T follicular helper cell (primary cell): ENCODE measurements at places on chromosomes 2 and 18.

DNA sequence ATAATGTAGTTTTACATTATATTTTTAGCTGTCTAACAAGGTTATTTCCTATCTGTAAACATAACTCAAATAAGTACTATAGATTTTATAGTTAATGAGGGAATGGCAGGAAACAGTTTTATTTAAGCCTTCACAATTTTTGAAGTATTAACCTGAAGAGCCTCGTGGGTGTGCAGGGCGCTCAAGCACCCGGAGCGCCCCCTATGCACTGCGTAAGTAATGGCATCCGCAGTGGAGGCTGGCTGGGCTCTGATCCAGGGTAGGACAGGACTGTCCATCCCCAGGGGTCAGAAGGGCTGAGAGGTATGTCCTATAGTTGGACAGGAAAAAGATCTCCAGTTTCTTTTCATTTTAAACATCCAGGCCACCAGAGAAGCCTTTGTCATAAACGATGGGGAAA lies 8.2 kb upstream of the GBX2 start:
- DNase-seq: no peak

DNA sequence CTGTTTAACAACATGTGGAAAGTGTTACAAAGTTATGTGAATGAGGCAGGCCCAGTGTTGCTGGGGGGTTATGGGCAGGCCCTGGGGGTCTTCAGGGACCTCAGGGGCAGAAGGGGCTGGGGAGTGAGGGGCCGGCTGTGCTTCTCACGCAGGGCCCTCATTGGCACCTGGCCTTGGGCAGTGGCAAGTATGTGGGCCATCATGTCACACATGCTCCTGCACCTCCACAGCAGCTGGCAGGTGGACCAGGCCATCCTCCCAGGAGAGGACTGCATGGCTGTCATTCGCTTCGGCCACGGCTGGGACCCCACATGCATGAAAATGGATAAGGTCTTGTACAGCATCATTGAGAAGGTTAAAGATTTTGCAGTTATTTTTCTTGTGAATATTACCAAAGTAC lies 47.4 kb downstream of the ZNF385B start:
- no peak for DNase-seq

DNA sequence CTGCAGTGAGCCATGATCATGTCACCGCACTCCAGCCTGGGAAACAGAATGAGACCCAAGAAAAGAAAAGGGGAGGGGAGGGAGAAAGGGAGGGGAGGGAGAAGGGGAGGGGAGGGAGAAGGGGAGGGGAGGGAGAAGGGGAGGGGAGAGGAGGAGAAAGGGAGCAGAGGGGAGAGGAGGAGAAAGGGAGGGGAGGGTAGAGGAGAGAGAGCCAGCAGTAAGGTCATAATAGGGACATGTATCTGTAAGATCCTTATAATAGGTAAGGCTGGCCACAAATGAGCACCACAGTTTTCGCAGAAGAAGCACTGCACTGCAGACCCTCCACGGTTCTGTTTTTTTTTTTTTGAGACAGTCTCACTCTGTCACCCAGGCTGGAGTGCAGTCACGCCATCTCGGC lies 62.6 kb downstream of the STPG4 start:
- no peak for DNase-seq

DNA sequence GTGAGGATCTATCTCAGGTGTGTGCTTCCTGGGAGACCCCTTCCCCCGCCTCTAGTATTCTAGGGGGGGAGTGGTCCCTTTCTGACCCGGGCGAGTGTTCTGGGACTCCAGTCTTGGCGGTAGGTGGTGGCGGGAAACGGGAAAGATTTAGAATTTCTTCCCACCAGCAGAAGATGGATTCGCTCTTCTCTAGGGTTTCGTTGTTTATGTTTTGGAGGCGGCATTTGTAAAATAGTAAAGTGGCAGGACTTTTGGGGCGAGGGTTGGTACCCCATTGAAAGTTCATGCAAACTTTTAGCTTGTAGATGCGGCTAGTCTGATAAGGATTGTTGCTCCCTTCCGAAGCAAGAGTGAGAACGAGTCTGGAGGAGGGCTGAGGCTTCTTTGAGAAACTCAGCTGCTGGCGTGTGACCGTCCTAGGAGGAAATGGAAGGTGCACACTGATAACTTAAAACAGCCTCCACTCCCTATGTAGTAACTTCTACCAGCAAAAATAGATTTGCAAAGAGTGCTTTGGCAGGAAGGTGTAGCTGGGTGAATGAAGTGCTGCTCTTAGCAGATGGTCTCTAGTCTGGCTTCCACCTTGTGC lies 412 bp downstream of the GPD2 start:
- no peak for DNase-seq

DNA sequence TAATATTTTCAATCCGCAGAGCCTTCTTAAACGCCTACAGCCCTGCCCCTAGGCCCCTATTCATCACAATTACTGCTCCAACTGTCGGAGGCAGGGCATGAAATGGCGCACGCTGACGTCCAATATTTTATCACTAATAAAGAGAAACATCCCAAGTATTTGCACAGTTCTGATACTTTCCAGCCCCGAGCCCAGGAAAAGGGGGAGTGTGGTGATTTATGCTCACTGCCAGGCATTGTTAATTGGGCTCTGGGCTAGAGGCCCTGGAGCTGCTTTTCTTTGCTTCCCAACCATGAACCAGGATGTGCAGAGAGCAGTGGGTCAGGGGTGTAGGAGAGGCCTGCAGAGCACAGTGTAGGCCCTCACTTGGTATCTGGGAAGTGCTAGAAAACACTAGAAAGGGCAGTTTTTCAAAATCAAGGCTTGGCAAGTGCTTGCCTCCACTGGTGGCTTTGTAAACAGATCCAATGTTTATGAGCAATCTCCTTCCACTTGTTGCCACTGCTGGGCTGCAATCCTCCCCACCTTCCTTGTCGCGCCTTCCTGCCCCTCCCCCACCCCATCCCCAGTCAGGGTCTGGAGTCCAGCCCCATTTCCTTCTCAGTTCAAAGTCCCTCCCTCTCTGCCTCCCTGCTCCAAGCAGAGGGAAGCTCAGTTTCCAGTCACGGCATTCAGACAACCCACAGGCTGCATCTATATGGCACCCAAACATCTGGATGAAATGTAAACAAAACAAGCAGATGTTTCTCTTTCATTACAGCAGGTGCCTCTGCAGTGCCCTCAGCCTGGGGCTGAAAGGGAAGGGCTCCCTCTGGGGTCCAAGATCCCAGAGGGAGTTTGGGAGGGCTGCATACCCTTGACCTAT lies 83.9 kb upstream of the PKDCC start:
- no peak for DNase-seq

DNA sequence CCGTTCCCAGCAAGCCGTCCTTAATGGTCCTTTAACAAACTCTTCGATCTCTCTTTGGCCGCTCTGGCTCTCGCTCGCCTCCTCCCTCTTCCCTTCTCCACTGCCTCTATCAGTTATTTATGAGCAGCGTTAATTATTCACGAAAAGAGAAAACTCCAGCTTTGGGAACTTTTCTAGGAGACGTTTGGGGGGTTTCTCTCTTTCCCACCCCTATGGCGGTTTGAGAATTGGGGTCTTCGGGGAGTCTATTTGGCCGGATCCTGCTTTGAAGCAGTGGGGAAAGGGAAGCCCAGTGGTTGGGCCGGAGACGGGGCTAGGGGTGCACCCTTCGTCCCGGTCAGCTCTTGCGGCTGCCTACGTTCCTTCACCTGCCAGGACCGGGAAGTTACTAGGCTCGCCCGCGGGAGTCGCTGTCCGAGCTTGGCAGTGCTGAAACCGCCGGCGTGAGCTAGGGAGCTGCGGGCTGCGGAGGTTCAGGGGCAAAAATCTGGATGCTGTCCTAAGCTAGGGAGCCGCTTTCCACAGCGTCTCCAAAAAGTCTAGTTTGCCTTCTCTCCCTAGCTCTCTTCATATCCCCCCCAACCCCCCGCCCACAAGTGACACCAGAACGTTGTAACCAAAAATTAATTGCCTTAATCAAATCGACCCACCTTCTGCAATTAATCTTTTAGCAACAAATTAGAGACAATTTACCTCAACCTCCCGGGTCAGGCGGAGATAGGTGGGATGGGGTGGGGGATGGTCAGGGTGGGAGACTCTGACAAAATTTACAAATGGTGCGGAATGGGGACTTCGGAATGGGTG lies 8.9 kb upstream of the SKOR2 start:
- no peak for DNase-seq

DNA sequence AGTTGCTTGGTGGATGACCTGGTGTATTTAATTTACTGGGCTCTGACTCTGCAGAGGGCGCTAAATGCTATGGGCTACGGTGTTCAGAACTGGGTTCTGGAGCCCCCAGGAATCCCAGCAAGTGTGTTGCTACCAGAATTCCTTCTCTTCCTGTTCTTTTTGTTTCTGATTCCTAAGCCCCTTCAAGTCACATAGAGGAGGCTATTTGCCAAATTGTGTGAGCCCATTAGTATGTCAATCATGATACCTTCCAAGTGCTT lies 358.2 kb upstream of the SPRED2 start:
- no peak for DNase-seq

DNA sequence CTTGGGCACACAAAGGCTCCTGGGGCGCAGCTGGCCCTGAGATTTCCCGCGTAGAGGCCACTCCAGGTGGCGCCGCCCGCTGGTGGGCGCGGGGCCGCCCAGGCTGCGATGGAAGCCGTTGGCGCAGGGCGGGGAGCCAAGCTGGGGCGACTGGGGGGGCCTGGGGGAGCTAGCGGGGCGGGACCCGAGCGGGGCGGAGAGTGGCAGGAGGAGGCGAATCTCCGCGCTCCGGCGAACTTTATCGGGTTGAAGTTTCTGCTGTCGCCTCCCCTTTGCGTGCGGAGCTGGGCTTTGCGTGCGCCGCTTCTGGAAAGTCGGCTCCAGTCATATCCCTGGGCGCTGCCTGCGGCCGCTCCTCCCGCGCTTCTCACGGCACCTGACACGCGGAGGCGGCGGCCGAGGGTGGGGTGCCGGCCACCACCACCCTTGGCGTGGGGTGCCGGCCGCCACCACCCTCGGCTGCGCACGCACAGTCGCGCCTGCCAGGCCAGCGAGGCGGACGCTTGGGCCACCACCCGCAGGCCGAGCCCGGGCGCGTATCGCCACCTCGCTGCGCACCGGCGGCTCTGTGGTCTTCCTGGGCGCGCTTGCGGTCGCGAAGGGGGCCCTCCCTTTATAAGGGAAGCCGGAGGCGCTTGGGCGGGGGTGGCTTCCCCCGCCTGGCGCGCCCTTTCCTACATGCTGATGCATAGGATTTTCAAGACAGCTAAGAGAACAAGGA lies 919 bp upstream of the CYP1B1 start:
- no peak for DNase-seq

DNA sequence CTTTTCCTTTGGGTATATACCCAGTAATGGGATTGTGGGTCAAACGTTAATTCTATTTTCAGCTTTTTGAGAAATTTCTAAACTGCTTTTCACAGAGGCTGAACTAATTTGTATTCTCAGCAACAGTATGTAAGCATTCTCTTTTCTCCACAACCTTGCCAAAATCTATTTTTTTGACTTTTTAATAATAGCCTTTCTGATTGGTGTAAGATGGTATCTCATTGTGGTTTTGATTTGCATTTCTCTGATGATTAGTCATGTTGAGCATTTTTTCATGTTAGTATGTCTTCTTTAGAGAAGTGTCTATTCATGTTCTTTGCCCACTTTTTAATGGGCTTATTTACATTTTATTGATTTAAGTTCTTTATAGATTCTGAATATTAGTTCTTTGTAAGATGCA lies 145.5 kb downstream of the TRABD2A start:
- no peak for DNase-seq

DNA sequence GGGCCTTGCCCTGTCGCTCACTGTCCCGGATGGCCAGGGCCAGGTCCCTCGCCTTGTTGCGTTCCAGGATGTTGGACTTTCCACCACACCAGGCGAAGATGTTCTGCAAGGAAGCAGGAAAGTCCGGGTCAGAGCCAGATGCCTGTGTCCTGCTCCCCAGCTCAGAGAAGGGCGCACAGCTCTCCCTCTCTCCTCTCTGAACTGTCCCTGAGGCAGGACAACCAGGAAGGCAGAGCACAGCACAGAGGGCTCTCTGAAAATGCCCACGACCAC lies 11.0 kb downstream of the CAPG start:
- no peak for DNase-seq

GRCh38 chr2:23386339-23387220 lies 1.6 kb downstream of the KLHL29 start:
- DNase-seq: no peak

- DNase-seq: no peak
Observed at GRCh38 chr2:11009891-11010290, 98.2 kb downstream of the KCNF1 start.

DNA sequence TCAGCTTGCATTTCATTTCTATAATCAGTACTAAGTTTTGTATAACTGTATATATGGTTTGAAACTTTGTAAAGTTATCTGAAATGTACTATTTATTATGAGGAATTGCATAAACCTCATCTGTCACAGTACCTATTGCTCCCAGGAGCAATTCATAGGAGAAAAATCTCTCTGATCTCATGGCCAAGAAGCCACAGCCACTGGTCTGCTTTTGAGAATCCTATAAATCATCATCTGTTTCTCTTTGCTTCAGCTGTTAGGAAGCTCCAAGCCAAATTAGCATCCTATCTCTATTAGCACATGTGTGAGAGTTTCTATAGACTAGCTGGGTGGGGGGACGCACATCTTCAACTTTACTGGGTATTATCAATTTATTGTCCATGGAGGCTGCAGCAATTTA lies 210.3 kb downstream of the CYP26B1 start:
- no peak for DNase-seq

GRCh38 chr2:163692611-163693482 lies 43.0 kb downstream of the FIGN start:
- no peak for DNase-seq

GRCh38 chr18:33804258-33804657 lies 226.2 kb downstream of the ASXL3 start:
- no peak for DNase-seq

GRCh38 chr2:202599105-202599504 lies 35.7 kb upstream of the FAM117B start:
- DNase-seq: no peak

DNA sequence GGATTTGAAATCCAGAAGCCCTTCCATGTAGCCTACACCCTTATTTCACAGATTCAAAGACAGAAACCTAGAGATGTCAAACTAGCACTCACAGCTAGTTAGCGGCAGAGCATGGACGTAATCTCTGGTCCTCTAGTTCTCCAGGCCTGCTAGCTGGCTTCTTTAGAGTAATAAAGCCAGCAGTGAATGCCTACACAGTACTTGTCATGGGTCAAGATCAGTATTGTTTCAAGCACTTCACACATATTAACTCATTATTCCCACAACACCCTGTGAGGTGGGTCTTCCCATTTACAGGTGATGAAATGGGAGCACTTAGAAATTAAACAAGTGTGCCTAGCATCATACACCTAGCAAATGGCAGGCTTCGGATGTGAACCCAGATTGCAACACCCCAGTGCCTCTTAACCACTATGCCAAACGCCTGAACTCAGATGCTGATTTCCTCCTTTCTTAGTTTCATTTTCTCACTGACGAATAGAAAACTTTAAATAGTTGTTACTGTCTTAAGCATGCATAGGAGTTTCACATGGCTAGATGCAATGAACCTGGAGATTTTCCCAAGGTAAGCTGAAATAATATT lies 14.5 kb upstream of the ZBTB14 start:
- DNase-seq: no peak
